ENCODE measurements at places on chromosomes 3 and 15.

GRCh38 chr15:29805708-29806104 lies 16.6 kb downstream of the TJP1 start:
- DNase-seq = no peak

GRCh38 chr15:40952901-40953712 lies at the start of gene CHAC1:
Gene CHAC1 (plus strand): TSS chr15:40953471. CDS start chr15:40953584, 113 bp downstream.
- DNase-seq = peak; percentile 89

- DNase-seq = no peak
Measured at GRCh38 chr3:43784640-43785011, 93.9 kb downstream of the ABHD5 start.

DNA sequence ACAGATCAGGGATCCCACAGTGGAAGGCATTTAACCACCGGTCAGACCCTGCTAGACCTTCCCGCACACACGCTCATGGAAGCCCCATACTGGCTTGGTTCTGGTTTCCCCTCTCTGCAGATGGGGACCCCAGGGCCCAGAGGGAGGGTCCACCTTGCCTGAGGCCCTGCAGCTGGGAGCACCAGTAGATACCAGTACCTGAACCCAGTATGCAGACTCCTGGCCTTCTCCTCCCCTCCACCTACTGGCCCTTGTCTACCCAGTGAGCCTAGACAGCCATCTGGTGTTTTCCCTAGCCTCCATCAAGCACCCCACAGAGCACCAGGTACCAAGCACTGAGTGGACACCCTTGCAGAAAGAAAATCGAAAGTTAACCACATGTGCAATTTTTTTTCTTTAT lies 65.1 kb downstream of the MEGF11 start:
- no peak for DNase-seq

- no peak for DNase-seq
Measured at GRCh38 chr15:62904041-62904910, 138.3 kb upstream of the TPM1 start.

DNA sequence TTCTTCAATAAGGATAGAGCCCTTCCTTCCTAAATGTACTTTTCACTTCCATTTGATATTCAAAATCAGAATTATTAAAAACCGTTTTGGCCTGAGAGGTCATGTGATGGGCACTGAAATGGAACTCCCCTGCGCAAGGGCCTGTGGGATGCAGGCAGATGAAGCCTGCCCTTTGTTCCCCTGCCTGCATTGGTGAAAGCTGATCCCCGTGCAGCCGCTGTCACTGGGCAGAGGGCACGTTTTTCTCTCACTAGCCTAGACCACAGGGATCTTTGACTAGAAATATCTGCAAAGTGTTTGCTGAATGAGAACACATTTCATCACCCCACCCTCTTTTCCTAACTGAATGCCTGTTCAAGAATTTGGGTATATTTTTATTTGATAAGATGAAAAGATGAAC lies 74.9 kb downstream of the TIPARP start:
- no peak for DNase-seq

GRCh38 chr3:6791161-6791560 lies 69.8 kb upstream of the GRM7 start:
- no peak for DNase-seq

DNA sequence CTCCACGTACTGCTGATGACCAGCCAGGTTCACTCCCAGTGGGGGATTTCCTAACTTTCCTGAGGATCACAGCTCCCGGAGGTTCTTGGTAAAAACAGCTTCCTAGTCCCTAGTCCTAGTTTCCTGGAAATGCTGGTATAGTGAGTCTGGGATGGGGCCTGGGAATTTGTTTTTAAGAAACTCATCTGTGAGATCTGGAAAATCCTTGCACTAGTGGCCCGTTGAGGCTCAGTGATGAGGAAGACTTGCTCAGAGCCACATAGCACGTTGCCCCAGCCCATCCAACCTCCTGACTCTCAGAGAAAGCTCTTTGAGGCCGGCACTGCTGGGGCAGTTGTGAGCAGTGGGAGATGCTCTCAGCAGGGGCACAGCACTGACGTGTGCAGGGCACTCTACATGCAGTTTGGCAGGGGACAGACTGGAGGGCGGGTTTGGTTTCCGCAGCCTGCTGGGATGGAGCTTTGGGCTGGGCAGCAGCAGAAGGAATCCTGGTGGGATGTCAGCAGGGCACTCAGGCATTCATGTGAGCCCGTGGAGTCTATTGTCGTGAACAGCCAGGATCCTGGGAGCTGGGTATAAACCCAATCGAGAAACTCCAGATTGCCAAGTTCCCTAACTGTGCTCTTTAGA lies 31.6 kb downstream of the SAXO2 start:
- DNase-seq = no peak

DNA sequence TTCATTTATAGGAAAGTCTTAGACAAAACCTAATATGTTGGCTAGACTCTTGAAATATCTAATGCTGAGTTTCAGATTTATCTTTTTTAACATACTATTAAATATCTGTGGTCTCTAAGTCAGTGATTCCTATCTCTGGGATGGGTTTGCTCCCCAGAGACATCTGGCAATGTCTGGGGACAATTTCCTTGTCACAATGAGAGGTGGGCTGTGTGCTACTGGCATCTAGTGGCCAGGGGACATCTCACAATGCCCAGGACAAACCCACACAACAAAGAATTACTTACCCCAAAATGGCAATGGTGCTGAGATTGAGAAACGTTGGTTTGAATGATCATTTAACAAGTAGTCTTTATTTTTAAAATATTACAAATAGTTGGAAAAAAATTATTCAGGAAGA lies 602.1 kb downstream of the MAGI1 start:
- DNase-seq = no peak

DNA sequence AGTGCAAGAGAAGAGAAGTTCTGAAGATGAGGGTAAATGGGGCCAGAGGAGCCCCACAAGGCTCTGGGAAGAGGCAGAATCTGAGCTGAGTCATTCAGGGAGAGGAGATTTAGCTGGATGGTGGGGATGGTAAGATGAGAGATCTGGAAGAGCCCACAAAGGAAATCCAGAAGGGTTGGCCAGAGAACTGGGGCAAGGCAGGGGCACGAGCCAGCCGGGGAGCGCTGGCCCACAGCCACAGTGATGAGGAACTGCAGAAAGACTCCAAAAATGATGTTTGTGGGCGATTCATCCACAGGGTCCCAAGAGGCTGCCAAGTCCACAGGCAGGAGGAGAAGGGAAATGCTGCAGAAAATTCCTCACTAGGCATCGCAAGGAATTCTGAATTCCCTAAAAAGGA lies 75.9 kb upstream of the ATP2B2 start:
- no peak for DNase-seq

- no peak for DNase-seq
Measured at GRCh38 chr15:77066971-77067690, 3.8 kb downstream of the TSPAN3 start.

DNA sequence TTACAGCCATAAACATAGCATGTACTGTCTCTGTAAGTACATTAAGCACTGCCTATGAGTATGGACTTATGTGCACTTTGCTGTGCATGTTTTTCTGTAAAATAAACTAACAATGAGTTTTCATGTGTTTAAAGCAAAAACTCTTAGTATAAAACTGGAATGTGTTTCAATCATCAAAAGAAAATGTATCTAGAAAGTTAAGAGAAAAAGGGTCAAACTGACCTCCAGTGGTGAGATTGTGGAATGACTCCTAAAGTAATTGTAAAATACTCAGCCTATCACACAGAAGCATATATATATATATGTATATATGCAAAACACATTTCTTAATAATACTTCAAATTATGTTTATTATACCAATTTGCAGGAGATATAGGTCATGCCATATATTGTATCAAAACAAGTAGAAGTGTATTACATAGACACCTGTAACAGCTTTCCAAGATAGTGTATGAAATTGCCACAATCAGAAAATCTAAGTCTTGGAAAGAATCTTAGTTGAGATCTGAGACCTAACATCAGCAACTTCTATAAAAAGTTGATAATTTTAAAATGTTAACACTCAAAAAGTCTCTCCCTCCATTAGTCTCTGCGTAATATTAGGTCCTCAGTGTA lies 199.6 kb downstream of the FMN1 start:
- DNase-seq = no peak

GRCh38 chr3:116299646-116300081 lies 145.6 kb downstream of the LSAMP start:
- no peak for DNase-seq

DNA sequence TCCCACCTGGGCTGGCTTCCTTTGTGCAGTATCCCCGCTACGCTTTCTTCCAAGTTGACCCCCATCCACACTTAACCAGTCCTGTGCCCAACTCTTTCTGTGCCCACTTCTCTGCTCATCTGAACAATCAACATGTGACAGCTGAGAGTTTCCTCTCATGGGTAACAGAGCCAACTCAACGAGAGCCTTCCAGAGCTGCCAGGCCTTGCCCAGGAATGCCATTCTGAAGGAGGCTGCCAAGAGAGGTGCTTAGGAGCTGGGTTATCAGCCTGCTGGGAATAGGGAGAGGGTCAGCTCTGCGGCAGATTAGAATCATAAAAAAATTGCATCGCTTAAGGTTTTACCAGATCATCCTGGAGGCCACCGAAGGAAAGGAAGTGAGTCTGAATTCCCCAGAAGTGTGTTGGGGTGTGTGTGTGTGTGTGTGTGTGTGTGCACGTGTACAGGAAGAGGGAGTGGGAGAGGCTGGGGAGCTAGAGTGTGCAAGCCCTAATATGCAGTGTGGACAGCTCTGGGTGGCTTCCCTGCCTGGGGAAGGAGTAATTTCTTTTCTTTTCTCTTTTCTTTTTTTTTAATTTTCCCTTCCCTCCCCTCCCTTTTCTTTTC lies 66.7 kb downstream of the ITGA11 start:
- DNase-seq = no peak

DNA sequence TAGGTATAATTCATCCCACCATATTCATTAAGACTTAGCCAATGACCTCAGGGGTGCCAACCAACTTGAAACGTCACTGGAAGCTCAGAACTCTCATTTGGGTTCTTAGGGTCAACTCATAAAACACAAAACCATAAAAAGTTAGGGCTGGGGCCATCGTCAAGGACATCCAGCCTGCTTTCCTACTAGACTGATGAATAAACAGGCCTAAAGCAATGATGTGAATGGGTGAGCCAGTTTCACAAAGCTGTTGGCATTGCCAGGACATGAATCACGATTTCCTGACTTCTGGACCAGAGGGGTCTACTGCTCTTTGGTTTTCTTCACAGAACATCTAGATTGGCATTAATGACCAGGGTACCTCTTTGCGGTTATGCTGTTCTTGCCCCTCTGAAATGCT lies 64.7 kb downstream of the EOMES start:
- DNase-seq = no peak

GRCh38 chr3:38153221-38153620 lies 12.1 kb upstream of the OXSR1 start:
- DNase-seq = no peak

GRCh38 chr3:156483002-156483401 lies 71.9 kb downstream of the SSR3 start:
- no peak for DNase-seq

GRCh38 chr15:29942548-29942947 lies 120.3 kb upstream of the TJP1 start:
- no peak for DNase-seq

DNA sequence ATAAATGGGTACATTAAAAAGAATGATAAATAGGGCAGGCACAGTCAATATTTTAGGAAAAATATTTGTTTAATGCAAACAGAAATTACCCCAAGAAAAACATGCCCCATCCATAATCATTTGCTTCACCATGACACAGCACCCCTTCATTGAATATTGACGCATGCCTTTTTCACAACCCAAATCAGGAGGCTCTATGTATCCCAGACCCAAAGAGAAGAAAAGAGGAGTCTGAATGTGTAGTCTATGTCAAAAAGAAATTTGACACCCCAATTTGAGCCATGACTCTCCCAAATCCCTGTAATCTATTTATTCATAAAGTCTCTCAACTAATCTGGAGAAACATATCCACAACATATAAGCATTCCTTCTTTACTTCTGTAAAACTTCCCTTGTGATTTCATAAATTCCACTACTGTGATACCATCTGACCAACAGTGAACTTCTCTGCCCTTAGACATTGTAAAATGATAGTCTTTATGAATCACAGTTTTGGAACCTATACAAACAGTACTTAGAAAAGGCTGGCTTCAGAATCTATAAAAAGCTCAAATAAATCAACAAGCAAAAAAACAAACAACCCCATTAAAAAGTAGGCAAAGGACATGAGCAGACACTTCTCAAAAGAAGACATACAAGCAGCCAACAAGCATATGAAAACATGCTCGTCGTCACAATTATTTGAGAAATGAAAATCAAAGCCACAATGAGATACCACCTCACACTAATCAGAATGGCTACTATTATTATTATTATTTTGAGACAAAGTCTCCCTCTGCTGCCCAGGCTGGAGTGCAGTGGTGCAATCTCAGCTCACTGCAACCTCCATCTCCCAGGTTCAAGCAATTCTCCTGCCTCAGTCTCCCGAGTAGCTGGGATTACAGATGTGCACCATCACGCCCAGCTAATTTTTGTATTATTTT lies 53.4 kb upstream of the XRN1 start:
- DNase-seq = peak; percentile 70

DNA sequence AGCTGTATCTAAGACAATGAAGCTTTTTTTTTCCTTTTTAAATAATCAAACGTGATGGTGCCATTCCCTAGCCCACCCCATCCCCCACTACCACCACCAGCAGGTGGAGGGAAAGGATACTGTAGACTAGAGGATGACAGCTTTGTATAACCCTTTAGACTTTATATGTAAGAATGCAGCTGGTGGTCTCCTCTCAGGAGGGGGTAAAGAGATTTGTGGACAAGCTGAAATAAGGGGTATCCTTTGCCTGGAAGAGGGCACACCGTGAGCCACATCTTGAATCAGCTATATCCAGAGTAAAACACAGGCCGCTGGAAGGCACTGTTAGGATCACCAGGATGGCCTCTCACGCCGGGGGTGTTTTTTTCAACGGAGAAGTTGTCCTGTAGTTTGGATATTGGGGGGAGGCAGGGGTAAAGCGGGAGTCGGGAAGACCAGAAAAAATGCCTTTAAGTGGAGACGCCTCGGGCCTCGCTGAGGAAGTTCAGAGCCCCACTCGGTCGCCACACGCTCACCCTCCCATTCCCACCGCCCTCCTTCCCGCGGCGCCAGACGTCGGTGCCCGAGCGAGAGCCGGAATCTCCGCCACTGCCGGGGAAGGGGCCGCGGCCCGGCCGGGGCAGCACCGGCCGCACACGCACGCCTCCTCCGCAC lies 986 bp downstream of the KPNA4 start:
- no peak for DNase-seq

DNA sequence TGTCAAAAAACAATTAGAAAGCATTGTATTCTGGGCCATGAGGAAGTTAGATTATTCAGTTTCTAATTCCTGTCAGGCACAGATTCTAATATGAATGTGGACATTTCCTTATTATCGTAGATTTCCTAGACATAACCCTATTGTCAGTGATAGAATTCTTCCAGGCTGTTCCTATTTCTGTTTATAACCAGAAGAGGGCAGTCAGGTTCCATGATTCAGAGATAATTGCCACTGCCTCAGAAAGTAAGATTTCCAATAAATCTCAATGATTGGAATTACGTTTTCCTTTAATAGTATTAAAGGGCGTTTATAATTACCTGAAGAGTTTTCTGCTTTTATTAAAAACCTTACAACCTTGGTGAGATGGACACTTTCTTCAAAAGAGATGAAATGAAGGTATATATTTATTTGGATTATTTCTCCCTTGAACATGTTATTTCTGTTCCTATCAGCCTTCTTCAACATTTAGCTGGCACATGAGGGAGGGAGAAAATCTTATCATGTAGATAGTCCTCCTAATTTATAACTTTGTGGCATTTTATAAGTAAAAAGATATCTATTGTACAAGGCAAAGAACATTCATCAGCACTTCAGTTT lies 439.2 kb downstream of the MCTP2 start:
- peak; percentile 10 for DNase-seq

All from HS-5 (cell line).